ENCODE measurements at places on chromosomes 1 and 21.

GRCh38 chr21:44709426-44710293 lies 1.7 kb downstream of the TSPEAR start:
- no peak overlapping the region for H3K27ac ChIP-seq
- H3K4me3 ChIP-seq, result peak overlapping the region; percentile 80

GRCh38 chr1:205680073-205680851 lies at the start of gene SLC45A3:
SLC45A3 (minus strand) TSS chr1:205680509; CDS start chr1:205664656, 15,853 bp downstream.
- peaks cover 4% of the 10 kb centered on the region for H3K4me1 ChIP-seq
- H3K36me3 ChIP-seq, result no peaks in the 10 kb centered on the region
- no peak within 1 kb of the TSS for H3K27ac ChIP-seq
- H3K4me3 ChIP-seq, result peak within 1 kb of the TSS; percentile 88
- H3K27me3 ChIP-seq, result no peaks in the 10 kb centered on the region
- peak; percentile 75 for DNase-seq

DNA sequence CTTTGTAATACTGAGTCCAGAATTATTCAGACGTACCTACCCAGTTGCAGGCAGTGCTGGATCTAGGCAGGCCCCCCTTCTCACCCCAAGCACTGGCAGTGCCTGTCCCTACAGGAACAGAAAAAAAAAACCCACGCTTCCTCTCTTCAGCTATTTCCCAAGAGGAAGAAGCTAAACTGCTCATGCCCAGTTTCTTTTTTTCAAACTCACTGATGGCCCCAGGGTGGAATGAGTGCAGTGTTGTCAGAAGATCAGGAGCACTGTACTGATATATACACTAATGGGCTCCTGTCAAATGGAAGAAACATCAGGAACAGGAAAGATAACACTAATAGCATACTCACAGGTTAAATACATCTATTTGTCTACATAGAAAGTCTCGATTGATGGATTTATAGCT lies 28.2 kb upstream of the DOCK7 start:
- H3K27me3 ChIP-seq, result no peaks in the 10 kb centered on the region
- DNase-seq, result no peak
- H3K36me3 ChIP-seq, result no peaks in the 10 kb centered on the region
- no peaks in the 10 kb centered on the region for H3K4me1 ChIP-seq
- H3K4me3 ChIP-seq, result no peak overlapping the region

DNA sequence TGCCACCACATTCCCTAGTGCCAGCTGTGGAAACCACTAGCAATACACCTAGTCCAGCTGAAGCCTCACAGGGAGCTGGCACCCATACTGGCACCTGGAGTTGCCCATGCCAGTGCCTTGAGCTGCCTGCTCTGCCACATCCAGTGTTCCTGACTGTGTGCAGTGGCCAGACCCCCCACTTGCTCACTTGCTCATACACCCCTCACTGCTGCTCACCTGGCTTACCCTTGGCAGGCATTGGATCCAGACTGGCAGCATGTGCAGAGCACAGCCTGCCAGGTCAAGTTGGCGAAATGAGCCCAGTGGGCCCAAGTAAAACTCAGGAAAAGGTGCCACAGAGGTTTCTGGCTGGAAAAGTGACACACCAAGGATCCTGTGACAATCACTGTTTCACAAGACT lies 1618.6 kb upstream of the PRMT6 start:
- no peak for DNase-seq
- H3K36me3 ChIP-seq, result no peaks in the 10 kb centered on the region
- no peaks in the 10 kb centered on the region for H3K4me1 ChIP-seq
- no peak overlapping the region for H3K4me3 ChIP-seq

- H3K4me3 ChIP-seq, result peak within 1 kb of the TSS; percentile 84
- peaks cover 10% of the 10 kb centered on the region for H3K27me3 ChIP-seq
- no peaks in the 10 kb centered on the region for H3K36me3 ChIP-seq
- 0 out of 2 replicates have a peak, but pooled peaks cover 2% of the 10 kb centered on the region for H3K4me1 ChIP-seq
- DNase-seq, result peak; percentile 75
Measured at GRCh38 chr1:71047635-71048607, at the start of gene PTGER3. PTGER3 (minus strand) TSS chr1:71047816; CDS start chr1:71047577, 239 bp downstream.

- H3K4me3 ChIP-seq, result no peak overlapping the region
- H3K27me3 ChIP-seq, result no peaks in the 10 kb centered on the region
Measured at GRCh38 chr1:41864471-41865040, 54.2 kb downstream of the HIVEP3 start.

GRCh38 chr21:42019706-42020105 lies 9.5 kb upstream of the ZBTB21 start:
- no peaks in the 10 kb centered on the region for H3K27me3 ChIP-seq
- H3K27ac ChIP-seq, result no peak overlapping the region
- no peak overlapping the region for H3K4me3 ChIP-seq
- no peaks in the 10 kb centered on the region for H3K4me1 ChIP-seq

- no peaks in the 10 kb centered on the region for H3K36me3 ChIP-seq
- no peak overlapping the region for H3K27ac ChIP-seq
- no peak for DNase-seq
- no peaks in the 10 kb centered on the region for H3K4me1 ChIP-seq
Measured at GRCh38 chr1:187143783-187144182, 315.0 kb downstream of the PLA2G4A start.

- H3K4me1 ChIP-seq, result 0 out of 2 replicates have a peak, but pooled peaks cover 2% of the 10 kb centered on the region
- H3K4me3 ChIP-seq, result no peak overlapping the region
- H3K27me3 ChIP-seq, result no peaks in the 10 kb centered on the region
Measured at GRCh38 chr1:168613038-168613451, 36.6 kb downstream of the XCL1 start.

DNA sequence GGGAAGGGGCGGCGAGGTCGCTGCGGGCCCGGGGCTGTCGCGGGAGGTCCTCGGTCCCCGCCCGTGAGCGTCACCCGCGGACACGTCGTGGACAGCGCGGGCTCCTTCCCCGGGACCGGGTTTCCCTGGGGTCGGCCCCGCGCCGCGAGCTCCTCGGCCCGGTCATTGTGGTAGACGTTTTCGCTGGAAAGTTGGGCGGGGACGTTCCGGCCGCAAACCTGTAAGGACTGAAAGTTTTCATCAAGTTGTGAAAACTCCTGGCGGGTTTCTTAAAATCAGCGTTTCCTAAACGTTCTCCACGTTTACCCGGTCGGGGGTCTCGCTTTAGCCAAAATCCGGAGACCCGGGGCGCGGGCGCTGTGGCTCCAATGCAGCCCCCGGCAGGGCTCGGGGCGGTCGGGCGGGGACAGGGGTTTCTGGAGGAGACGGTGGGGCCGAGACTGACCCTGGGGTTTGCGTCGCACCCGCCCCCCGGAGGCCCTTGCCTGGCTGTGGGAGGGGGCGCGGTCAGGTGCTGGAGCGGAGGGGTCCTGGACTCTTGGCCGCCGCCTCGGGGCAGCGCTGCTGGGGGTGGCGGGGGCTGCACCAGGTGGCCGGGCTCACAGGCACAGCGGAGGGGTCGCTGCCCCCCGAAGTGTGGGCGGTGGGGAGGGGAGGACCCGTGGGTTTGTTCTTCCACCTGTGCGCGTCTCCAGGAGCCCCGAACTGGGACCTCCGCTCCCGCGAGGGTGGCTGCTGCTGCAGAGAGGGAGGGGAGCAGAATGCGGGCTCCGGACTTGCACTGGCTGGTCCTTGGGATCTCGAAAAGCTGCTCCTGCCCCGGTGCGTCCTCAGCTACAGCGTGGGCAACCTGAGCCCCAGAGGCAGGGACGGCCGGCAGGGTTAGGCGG lies 827 bp downstream of the PRKCZ start:
- no peak for DNase-seq
- H3K4me1 ChIP-seq, result no peaks in the 10 kb centered on the region
- no peaks in the 10 kb centered on the region for H3K27me3 ChIP-seq
- no peak overlapping the region for H3K27ac ChIP-seq
- H3K36me3 ChIP-seq, result peaks cover 8% of the 10 kb centered on the region

DNA sequence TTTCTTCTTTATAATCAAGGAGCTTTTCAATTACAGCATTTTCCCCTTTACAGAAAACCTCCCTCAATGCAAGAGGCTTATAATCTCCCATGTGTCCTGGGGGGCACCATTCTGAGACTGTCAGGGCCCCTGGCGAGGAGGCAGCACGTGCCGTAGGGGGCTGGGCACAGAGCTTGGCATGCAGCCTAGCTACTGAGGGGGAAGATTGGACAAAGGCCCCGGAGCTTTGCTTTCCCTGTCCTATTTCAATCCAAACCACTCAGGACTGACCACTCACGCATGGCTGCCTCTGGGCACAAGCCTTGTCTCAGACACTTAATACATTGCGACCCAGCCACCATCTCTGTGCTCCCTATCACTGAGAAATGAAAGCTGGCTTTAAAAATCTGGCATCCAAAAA lies 2.8 kb upstream of the RAP1GAP start:
- no peak overlapping the region for H3K4me3 ChIP-seq
- no peaks in the 10 kb centered on the region for H3K27me3 ChIP-seq
- no peak overlapping the region for H3K27ac ChIP-seq
- H3K36me3 ChIP-seq, result no peaks in the 10 kb centered on the region
- no peaks in the 10 kb centered on the region for H3K4me1 ChIP-seq

DNA sequence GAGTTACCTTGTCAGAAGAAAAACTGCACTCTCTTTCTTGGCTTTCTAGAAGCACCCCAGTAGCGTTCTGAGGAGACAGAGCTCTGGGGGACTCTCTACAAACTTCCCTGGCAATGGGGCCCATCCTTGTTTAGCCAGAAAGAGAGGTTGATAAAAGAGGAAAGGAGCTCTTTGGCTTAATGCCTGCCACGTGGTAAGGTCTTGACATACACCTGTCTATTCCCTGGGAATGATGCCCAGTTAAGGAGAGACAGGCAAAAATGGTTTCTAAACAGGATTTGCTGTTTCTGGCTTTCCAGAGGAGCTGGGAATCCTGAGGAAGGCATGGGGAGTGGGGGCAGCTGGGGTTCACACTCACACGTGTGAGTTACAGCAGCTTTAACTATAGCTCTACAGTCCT lies 30.2 kb upstream of the IL20 start:
- H3K27me3 ChIP-seq, result no peaks in the 10 kb centered on the region
- no peak for DNase-seq
- no peak overlapping the region for H3K4me3 ChIP-seq
- no peaks in the 10 kb centered on the region for H3K36me3 ChIP-seq
- no peak overlapping the region for H3K27ac ChIP-seq
- H3K4me1 ChIP-seq, result no peaks in the 10 kb centered on the region

DNA sequence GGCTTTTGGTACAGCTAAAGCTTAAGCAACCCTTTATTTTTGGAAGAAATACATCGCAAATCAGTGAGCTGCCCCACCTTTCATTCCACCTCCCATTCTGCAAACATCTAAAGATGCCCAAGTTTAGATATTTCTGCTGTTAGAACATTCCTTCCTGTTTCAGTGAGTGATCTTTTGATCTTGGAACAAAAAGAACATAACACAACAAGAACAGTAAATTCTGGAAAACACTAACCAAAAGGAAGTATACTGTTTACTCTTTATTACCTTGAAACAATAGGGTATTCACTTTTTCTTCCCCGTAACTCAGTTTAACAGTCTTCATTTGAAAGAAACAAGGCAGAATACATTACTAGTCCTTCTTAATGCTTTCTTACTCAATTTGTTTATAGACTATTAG lies 40.6 kb downstream of the HNRNPR start:
- no peaks in the 10 kb centered on the region for H3K27me3 ChIP-seq
- H3K4me3 ChIP-seq, result no peak overlapping the region
- peaks cover 42% of the 10 kb centered on the region for H3K36me3 ChIP-seq
- DNase-seq, result no peak
- no peaks in the 10 kb centered on the region for H3K4me1 ChIP-seq

GRCh38 chr1:67230539-67230938 lies 64.3 kb downstream of the IL23R start:
- no peak overlapping the region for H3K4me3 ChIP-seq
- H3K27me3 ChIP-seq, result no peaks in the 10 kb centered on the region

- no peaks in the 10 kb centered on the region for H3K36me3 ChIP-seq
- H3K27ac ChIP-seq, result no peak overlapping the region
- no peak overlapping the region for H3K4me3 ChIP-seq
- no peak for DNase-seq
- H3K27me3 ChIP-seq, result no peaks in the 10 kb centered on the region
- H3K4me1 ChIP-seq, result no peaks in the 10 kb centered on the region
Measured at GRCh38 chr1:3149277-3149676, 80.3 kb downstream of the PRDM16 start.

DNA sequence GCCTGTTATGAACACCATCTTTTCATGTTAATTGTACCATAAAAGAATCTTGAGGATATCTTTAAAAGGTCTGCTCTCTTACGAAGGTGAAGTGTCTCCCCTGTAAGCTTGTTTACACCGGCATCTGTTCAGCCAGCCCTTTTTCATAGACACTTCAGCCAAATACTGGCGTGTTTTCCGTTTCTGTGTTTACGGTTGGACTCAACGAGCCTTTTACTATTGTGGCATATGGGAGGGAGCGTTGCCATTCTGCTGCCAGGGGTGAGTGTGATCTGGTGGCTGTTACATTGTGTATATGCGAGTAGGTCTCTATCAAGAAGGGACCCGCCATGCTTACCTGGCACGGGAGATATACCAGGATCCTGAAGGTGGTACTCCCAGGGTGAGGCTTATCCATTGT lies 433.8 kb downstream of the CAMTA1 start:
- H3K36me3 ChIP-seq, result no peaks in the 10 kb centered on the region
- DNase-seq, result no peak

GRCh38 chr1:227357927-227358302 lies 39.6 kb upstream of the CDC42BPA start:
- no peak overlapping the region for H3K4me3 ChIP-seq
- H3K27ac ChIP-seq, result no peak overlapping the region
- peaks cover 6% of the 10 kb centered on the region for H3K4me1 ChIP-seq
- peaks cover 2% of the 10 kb centered on the region for H3K36me3 ChIP-seq
- no peak for DNase-seq
- H3K27me3 ChIP-seq, result no peaks in the 10 kb centered on the region

DNA sequence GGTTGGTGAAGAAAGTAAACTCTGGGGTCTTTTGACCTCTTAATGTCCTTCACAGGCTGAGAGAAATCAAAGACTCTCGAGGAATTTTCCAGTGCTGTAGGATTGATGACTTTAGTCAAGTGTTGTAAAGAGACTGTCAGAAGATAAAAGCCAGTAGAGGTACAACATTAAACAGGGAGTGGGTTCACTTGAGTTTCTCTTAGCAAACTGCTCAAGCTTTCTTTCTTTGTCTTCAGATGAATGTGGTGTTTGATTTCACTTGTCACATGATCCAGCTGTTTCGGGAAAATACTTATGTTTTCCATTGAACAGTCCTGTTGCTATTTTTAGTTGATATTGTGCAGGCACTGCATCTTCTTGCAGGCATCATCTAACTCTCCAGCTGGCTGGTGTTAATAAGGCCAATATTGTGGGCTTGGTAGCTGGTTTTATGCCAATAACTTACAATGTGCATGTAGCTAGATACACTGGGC lies 45.6 kb downstream of the XCL2 start:
- no peaks in the 10 kb centered on the region for H3K4me1 ChIP-seq
- no peaks in the 10 kb centered on the region for H3K36me3 ChIP-seq
- H3K4me3 ChIP-seq, result no peak overlapping the region

DNA sequence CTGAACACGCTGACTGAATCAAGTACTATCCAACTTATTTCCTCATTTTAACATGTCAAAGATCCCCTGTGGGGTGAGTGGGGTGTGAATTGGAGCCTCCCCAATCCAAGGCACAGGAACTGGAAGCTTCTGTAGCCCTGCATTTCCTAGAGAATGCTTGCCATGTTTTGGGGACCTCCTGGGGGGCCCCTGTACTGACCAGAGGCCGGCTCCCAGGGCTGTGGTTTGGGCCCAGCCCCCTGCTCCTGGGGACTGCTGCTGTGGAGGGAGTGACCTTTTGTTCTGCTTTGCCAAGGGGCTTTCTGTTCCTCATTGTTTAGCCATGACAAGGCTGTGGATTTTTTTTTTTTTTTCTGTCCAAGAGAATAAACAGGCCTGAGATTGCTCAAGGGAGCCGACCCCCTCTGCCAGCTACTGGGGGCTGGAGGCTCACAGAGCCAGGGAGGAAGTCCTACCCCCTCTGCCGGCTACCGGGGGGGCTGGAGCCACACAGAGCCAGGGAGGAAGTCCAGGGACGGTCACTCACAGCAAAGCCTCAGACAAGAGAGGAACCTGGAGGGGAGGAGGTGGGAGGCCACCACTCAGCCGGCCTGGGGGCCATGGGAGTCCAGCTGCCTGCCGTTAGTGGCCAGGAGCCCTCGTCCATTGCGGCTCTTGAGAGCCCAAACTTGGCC lies 17.4 kb downstream of the TNFRSF1B start:
- no peak overlapping the region for H3K4me3 ChIP-seq
- H3K27me3 ChIP-seq, result no peaks in the 10 kb centered on the region
- H3K27ac ChIP-seq, result no peak overlapping the region
